ENCODE measurements at places on chromosomes 11 and 22.

- DNase-seq, result no peak
Observed at GRCh38 chr11:94635072-94635471, 67.9 kb downstream of the PIWIL4 start.

- no peak for DNase-seq
Observed at GRCh38 chr11:46332568-46333393, 14.5 kb upstream of the DGKZ start.

DNA sequence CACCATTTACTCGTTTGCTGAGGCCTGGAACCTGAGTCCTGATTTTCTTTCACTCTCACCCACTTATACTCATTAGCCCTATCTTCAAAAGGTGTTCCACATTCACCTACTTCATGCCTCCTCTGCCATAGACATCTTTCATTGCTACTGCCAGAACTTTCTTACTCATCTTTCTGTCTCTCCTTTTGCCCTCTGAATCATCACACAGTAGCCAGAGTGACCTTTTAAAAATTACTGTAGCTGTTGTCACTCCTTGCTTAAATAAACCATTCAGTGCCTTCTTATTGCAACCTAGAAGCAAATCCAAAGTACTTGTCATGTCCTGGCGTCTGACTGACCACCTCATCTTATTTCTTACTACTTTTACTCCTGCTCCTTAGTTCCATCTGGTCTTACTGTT is 38.2 kb downstream of the ATXN10 start:
- no peak for DNase-seq

- no peak for DNase-seq
Observed at GRCh38 chr11:122749005-122749687, 89.2 kb upstream of the CRTAM start.

DNA sequence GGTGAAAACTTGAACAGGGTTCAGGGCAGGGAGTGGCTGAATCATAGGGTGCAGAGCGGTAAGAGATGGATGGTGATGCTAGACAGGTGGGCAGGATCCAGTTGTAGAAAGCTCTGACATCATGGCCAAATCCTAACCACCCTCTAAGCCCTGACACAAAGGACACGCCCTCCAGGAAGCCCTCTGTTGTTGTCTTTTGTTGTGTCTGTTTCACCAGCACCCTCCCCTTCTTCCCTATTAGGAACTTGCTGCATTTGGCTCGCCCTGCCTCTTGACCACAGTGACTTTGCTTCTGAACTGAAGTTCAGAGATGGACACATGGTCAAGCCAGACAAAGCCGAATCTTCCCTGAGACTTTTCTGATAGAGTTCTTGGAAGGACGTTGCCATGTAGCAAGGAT is 14.2 kb upstream of the APOL6 start:
- no peak for DNase-seq

- no peak for DNase-seq
Observed at GRCh38 chr11:128830290-128831173, 36.6 kb downstream of the KCNJ1 start.

DNA sequence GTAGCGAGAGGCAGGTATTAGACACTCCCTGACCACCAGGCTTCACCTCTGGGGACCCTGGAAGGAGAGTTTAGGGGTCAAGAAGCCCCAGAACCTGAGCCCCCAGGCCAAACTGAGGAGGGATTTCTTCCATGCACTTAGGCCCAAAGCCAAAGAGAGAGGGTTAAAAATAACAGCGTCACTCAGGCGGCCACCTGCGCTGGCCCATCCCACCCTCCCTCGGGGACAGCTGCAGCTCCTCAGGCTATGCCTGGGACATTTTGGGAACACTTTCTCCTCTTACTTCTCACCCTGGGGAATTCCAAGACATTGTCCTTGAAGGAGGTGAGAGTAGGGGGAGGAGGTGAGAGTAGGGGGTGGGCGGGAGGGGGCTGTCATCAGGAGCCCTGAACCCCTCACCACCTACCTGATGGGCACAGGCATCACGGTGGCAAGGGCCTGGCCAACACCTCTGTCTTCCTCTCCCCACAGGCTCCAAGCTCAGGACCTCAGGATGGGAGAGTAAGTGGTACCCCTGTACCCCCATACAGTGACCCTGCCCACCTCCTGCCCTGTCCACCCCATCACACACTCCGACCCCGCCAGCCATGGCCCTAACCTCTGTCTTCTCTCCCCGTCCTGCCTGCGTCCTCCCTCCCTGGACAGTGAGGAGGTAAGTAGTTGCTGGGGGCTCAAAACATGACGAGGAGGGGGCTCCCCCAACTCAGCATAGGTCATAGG is 583 bp downstream of the TNNI2 start:
- DNase-seq, result no peak

- no peak for DNase-seq
Observed at GRCh38 chr11:36070213-36070953, 126.5 kb downstream of the LDLRAD3 start.

DNA sequence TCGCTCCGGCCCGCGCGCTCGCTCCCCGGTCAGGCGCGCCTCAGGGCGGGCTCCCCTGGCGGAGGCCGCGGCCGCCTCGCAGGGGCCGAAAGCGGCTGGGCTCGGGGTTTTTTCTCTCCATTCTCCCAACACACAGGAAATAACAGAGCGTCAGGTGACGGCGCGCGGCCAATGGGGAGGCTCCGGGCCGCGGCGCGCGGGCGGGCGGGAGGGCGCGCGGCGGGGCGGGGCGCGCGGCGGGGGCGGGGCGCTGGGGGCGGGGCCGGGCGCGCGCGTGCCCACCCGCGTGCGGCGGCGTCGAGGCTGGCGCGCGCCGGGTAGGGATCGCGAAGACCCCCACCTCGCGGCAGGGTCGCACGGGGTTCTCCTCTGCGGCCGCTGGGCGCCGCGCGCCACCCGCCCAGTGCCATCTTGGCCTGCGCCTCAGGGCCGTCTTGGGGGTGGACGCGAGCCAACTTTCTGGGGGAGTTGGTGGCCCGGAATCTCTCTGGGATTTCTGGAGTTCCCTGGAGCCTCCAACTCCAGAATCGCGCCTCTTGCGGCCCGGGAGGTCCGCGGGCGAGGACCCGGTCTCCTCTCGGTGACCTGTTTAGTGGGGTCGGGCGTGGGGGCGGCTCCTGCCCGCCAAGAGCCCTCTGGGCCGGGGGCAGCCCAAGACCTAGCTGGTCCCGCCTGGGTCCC is at the start of gene TCF20:
Gene TCF20, minus strand, starts transcription at position 144 of the 681 bp plus-strand sequence. CDS start 55,348 bp downstream, outside the sequence.
- peak; percentile 72 for DNase-seq

DNA sequence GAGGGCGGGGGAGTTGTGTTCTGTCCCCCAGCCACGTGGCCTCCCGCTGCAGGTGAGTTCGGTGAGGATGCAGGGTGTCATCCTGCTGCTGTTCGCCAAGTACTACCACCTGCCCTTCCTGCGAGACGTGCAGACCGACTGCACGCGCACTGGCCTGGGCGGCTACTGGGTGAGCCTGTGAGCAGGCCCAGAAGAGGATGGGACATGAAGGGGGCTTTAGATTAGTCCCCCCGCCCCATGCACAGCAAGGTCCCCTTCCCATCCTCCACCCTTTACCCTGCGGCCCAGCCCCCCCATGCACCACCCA is 4.1 kb downstream of the INPP5J start:
- no peak for DNase-seq

- no peak for DNase-seq
Observed at GRCh38 chr11:33258631-33259205, 1.5 kb downstream of the HIPK3 start.

GRCh38 chr11:103547024-103547423 is 437.8 kb downstream of the DYNC2H1 start:
- no peak for DNase-seq

DNA sequence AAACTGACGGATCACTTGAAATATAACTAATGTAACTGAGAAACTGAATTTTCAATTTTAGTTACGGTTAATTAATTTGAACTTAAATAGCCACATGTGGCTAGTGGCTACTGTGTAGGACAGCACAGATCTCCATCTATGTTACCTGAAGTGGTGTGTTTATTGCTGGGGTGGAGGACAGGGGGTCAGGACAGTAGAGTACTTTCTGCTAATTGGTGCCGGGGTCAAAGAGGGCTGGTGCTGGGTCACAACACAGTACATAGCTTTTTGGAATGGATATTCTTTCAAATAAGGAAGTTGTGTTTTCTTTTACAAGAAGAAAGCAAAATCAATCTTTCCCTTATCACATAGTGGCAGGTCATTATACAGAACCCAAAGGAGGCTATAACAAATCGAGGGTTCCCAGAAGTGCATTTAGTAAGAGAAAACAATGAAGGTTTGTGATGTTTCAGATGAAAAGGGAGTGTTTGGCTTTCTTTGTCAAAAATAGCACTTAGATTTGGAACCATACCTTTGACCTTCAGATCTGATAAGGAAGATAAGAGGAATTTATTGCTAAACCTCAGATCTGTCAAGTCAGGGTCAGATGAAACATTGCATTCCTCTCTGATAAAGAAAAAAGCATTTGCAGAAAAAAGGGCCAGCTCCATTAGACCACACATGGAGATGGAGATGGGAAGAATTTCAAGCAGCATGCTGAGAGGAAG is 384.5 kb downstream of the AASDHPPT start:
- DNase-seq, result no peak

DNA sequence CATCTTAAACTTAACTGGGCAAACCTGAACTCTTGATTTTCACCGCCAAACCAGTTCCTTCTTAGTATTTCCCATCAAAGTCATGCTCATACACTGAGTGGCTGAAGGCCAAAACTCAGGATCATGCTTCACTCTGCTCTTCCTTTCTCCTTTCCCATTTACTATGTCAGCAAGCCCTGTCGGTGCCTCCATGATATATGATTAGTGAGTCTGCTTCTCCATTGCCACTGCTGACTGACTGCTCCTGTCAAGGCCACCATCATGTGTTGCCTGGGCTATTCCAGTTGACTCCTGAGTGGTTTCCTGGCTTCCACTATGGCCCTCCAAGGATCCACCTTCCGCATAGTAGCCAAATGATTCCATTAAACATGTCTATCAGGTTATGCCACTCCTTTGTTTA is 42.8 kb upstream of the AMPD3 start:
- DNase-seq, result no peak

GRCh38 chr11:36408498-36409136 is 101.5 kb downstream of the TRAF6 start:
- DNase-seq, result no peak

DNA sequence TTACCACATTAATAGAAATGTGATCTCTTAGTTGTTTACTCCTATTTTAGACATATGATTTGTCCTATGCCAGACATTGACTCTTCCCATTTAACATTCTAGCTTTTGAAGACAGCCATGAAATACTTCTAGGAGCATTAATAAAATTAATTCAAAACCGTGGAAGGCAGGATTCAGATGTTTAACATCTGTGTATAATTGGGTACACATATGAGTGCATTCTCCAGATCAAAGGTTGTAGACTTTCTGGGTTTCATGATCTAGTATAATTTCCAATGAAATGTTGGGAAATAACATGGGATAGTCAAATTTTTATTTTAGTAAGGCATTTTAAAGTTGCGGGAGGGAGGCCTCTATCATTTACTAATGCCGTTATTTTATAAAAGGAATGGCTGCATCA is 35.2 kb upstream of the CCDC89 start:
- no peak for DNase-seq

GRCh38 chr11:71283971-71284441 is 31.6 kb upstream of the SHANK2 start:
- DNase-seq, result no peak

GRCh38 chr22:32729412-32729811 is 72.1 kb upstream of the TIMP3 start:
- no peak for DNase-seq

DNA sequence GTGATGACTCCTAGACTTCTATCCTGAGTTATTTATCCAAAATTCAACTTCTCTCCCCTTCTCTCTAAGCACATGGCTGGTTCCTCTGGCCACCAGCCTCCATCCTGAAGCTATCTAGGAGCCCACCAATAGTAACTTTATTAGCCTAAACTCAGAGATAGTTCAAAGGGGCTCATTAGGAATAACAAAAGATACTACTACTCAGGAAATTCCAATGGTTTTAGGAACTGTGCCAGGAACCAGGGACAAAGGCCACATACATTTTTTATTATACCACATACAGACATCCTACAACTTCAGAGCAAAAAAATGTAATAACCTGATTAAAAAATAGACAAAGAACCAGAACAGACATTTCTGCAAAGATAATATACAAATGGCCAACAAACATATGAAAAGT is 27.9 kb downstream of the SLC25A17 start:
- no peak for DNase-seq

DNA sequence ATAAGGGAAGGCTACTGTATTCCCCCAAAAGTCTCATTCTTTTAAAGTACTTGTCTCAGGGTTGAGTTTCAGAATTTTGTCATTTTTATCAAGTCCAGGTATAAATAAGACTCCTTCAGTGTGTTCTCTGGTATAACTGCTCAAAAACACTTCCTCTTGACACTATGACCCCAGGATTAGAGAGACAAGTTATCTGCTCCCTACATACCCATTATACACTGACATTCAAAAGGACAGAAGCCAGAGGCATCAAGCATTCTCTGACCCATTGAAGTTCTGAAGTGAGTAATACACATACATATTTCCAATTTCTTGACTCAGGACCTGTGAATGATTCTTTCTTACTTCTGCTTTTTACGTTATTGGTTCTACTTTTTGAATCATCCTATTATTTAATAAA is 447.8 kb upstream of the CNTN5 start:
- no peak for DNase-seq

GRCh38 chr11:69447786-69448185 is 33.7 kb upstream of the LINC01488 start:
- no peak for DNase-seq

- no peak for DNase-seq
Observed at GRCh38 chr11:16895306-16895705, 118.9 kb downstream of the PLEKHA7 start.

DNA sequence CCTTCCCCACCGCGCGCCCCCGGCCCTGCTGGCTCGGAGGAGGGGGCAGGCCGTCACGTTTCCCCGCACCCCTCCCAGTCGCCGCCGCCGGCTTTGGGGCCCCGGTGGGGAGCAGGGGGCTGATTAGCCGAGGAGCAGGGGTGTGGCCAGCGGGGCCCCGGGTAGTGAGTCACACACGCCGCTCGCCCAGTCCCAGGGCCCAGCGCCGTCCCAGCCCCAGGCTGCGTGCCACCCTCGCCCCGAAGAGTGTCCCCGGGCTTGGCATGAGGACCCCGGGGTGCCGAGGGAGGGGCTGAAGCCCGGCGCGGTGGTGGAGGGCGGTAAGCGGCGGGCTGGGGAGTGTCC is 34.4 kb downstream of the PRDM11 start:
- no peak for DNase-seq

DNA sequence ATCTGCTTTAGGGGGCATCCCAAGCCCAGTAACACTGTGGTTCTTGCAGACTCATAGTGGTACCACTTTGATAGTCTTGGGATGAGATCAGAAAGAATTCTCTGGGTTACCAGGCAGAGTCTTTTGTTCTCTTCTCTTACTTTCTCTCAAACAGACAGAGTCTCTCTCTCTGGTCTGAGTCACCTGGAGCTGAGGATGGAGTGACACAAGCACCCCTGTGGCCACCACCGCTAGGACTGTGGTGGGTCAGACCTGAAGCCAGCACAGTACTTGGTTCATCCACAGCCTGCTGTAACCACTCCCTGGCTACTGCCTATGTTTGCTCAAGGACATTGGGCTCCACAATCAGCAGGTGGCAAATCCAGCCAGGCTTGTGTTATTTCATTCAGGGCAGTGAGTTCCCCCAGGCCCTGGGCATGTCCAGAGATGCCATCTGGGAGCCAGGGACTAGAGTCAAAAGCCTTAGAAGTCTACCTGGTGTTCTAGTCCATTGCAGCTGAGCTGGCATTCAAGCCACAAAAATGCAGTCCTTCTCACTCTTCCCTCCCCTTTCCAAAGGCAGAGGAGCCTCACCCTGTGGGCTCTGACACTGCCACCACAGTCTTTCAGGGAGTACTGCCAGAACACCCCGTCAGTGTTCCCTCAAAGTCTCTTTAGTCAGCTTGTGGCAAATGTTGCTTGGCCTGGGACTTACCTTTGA is 29.9 kb downstream of the ENDOD1 start:
- DNase-seq, result no peak

GRCh38 chr22:11598492-11599440 is 3929.2 kb upstream of the OR11H1 start:
- DNase-seq, result no peak

Measured in activated naive CD4-positive, alpha-beta T cell (primary cell).